IMR-90 (cell line): ENCODE measurements at places on chromosomes 16 and 17. TPM values are rescaled to one million over a fixed set of nuclear protein-coding genes. Genes with fewer than 3 reads are reported as not detected.

GRCh38 chr16:84459533-84459894 lies 44.9 kb downstream of the MEAK7 start:
- no peak for DNase-seq

DNA sequence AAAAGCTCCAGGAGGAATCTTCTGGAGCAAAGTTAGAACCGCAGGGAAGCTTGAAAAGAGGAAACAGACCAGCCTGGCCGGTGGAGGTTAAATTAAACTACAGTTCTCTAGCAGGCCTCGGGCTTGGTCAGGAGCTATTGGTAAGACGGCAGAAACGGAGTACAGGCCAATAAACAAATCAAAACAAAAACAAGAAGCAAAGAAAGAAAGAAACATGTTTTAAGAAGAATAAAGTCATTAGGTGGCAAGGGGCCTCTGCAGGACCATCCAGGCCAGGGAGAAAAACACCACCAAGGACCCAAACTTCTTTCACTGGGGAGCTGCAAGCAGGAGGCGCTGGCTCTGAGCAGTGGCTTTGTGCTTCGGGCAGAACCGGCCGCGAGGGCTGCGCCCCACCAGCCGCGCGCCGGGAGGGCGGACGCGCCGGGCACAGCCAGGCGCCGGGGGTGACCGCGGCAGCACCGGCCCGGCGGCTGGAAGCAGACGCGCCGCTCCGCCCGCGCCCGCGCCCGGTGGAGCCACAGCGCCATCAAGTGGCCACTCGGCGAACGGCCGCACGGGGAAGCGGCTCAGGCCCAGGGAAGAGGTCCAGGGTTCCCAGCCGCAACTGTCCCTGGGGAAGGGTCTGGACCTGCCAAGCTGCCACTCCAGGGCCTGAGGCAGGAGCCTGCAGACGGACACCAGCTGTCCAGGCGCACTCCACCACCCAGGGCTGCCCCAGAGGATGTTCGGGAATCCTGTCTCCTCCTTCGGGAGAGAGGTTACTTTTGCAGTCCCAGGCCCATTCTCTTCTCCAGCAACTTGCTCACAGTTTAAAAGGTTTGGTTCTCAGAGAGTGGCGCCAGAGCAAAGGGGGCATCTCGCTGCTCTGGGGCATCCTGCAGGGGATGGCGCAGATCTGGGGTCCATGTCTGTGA lies 419.4 kb downstream of the SOX9 start:
- DNase-seq, result peak; percentile 61

DNA sequence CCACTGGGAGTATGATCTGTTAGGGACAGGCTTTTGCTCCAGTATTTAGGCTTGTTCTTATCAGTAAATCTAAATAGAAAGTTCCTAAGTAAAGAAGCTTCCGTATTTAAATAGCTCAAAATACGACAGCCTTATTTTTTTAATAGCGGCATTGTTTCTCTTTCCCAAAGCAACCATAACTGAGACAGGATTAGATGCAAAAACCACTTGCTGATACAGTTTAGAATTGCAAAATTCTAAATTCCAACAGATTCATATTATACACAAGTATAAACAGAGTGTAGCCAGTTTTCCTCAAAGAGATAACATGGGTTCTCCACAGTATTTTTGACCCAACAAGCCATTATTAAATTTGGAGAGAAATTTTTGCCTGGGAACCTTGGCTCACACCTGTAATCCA lies 276.7 kb downstream of the FTO start:
- peak; percentile 6 for DNase-seq

The KRT33A gene
- total RNA-seq, result not detected in 2 replicates

The ZSWIM7 gene
- total RNA-seq, result 6.8 and 7.2 TPM in 2 replicates

- DNase-seq, result no peak
Measured at GRCh38 chr16:56869513-56870275, 4.7 kb downstream of the SLC12A3 start.

GRCh38 chr17:82096709-82097183 lies 1.3 kb downstream of the FASN start:
- DNase-seq, result no peak

- no peak for DNase-seq
Measured at GRCh38 chr17:18965530-18966236, 13.7 kb downstream of the SLC5A10 start.

The KCNH6 gene
- total RNA-seq, result 0.18 and 0.28 TPM in 2 replicates

DNA sequence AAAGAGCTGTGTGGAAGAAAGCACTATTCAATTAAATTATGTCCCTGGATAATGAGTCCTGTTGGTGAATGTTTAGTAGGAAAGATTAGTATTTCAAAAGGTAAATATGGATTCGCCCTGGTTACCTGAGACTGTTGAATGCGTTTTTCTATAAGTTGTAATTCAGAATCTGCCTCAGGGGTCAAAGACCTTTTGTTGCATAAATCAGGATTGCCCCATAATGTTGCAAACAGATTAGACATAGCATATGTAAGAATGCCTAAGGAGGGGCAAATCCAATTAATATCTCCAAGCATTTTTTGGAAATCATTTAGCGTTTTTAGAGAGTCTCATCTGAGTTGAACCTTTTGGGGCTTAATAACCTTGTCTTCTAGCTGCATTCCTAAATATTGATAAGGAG lies 70.1 kb upstream of the ARL4D start:
- DNase-seq, result no peak

DNA sequence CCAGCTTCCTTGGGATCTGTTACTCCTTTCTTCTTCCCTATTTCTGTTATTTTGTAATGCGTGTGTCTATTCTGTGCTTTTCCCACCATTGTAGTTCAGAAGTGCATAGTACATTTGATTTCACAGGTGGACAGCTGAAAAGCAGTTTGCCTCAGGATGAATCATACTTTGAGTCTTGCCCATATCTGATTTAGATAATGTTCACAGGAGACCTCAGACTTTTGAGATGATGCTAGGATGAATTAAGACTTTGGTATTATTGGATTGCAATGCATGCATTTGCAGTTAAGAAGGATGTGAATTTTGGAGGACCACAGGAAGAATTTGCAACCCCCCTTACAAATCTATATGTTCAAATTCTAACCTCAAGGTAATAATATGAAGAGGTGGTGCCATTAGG lies 769.6 kb downstream of the CDH11 start:
- DNase-seq, result peak; percentile 20

The KRTAP2-3 gene
- 1.4 TPM in 2 replicates for total RNA-seq

GRCh38 chr16:57689762-57690558 lies 4.6 kb upstream of the DRC7 start:
- no peak for DNase-seq

The MAPT gene
- under 0.01 and 0.18 TPM in 2 replicates for total RNA-seq

DNA sequence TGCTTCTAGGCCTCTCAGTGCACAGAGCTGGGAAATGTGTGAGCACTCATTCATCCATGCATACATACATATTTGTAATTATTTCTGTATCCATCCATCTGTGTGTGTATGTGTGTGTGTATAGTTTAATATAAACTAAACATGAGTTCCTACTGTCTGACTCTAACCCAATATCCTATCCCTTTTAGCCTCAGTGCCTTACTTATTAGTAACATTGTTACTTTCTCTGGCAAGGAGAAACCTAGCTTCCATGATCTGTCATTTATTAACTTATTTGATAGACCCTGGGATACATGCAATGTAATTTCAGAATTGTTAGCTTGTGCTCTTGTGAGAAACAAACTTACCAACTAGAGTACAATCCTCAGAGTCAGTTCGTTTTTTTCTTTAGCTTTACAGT lies 59.0 kb upstream of the WSCD1 start:
- no peak for DNase-seq

DNA sequence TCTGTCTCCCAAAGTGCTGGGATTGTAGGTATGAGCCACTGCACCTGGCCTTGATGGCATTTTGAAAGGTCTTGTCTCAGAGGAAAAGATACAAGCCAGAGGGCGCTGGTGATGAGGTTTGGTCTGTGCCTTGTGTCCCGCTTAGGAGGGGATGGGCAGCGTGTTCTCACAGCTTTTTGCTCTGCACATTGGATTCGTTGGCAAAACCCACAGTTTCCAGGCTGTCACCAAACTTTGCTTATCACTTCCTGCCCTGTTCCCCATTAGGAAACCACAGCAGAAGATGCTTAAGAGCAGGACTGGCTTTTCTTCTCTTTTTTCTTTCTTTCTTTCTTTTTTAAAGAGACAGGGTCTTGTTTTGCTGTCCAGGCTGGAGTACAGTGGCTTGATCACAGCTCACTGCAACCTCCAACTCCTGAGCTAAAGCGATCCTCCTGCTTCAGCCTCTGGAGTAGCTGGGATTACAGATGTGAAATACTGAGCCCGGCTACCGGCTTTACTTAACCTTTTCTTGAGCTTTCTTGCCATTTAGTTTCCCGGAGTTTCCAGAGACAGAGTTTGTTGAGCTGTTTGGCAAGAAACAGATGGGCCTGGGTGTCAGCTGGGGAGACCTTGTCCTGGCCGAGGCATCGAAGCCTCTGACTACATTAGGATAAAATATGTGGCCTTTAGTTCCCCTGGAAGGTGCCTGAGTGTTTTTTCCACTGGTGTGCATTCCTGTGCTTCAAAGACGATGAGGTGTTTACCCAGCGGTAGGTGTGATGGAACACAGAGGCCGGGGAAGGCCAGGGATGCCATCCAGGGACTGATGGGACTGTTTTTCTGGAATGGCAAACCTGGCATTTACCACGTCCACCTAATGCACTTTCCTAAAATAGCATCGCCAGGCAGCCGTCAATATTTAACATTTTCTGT lies 112.9 kb downstream of the ABCC1 start:
- DNase-seq, result no peak

GRCh38 chr17:32755045-32755805 lies 121.7 kb downstream of the MYO1D start:
- DNase-seq, result peak; percentile 76

The ADAD2 gene
- not detected in 2 replicates for total RNA-seq

DNA sequence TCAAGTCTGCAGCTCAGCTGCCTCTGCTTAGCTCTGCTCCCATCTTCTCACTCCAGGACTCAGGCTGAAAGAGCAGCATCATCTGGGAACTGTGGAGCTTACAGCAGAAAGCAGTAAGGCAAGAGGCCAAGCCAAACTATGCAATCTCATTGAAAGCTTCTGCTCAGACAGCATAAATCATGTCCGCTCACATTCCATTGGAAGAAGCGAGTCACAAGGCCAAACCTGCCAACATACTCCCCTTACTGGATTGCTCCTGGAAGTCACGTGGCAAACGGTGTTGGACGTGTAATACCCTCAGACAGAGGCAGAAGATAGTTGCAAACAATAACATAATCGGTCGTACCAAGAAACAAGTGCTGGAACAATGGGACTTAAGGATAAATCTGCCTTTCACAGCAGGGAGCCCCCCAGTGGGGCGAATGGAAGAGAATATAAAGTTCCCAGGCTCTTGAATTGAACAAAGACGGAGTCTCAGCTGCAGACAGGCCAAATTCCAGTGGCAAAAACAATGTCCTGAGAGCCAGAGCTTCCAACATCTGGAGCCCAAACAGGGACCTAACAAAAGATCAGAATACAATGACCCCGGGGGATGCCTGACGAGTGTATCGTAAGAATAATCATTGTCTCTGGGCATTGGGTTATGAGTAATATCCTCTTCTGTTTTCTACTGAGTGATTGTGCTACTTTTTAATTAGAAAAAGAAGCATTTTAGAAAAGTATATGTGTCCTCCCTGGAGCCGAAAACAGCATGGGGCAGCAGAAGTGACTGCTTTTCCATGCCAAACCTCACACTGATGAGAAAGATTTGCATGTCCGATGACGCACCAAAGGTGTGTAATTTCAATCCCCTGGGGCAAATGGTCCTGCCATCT lies 68.4 kb downstream of the CMC2 start:
- peak; percentile 94 for DNase-seq

DNA sequence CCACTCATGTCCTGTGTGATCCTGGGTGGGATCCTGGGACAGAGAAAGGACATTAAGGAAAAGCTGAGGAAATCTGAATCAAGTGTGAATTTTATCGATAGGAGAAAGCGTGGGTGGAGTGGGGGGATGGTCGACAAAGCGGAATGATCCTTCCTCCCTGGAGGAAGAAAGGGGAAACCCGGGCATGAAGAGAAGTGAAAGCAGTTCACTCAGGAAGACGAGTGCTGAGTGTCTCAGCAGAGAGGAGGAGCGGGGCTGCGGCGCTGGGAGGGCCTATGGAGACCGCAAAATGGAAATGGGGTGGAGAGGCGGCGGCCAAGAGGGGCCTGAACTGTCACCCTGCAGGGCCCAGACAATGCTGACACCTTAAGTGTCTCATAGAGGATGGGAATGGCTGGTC lies 8.7 kb downstream of the ZDHHC7 start:
- DNase-seq, result no peak

The HCRT gene
- total RNA-seq, result not detected in 2 replicates

The TLCD3B gene
- not detected in 2 replicates for total RNA-seq

- DNase-seq, result no peak
Measured at GRCh38 chr16:29000019-29000418, 15.2 kb downstream of the LAT start.

The TPPP3 gene
- total RNA-seq, result 0.54 and 0.56 TPM in 2 replicates

DNA sequence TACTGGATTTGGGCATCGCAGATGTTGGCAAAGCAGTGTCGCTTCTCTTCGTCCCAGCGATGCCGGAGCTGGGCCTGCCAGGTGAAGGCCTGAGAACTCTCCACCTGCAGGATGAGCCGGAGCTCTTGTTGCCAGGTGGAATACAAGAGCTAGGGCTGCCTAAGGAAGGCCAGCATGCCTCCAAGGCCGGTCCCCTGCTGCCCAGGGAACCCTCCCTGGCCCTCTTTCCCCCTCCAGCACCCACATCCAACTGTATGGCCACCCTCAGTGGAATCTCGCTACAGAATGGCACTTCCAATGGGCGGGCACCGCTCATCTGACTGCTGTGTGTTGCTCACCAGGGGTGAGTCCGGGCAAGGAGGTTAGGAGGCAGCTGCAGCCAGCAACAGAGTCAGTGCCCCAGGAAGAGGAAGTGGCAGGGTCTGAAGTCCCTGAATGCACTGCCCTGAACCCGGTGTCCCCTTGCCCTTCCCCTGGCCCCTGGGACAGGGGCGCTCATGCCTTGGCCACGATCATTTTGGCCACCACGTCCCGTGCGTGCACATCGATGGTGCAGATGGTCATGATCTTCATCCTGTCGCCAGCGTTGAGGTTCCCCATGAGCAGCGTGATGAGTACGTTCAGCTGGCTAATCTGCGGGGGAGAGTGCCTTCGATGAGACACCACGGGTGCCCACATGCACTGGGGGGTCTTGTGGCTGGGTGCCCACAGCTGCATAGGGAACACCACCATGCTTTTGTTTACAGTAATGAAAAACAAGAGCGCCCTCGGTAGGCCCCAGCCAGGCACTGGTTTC lies 75.8 kb downstream of the DNAH17 start:
- DNase-seq, result no peak

The ADAMTS18 gene
- total RNA-seq, result not detected in 2 replicates

- DNase-seq, result no peak
Measured at GRCh38 chr17:51647826-51648225, 387.5 kb downstream of the UTP18 start.
